Fibroblast of lung (primary cell): ENCODE measurements at places on chromosomes 3 and 15. TPM values are rescaled to one million over a fixed set of nuclear protein-coding genes. Genes with fewer than 3 reads are reported as not detected.
A peak's percentile ranks its signal among the peaks of the same experiment; 100 is the strongest.

- no peak for DNase-seq
These were observed 788.2 kb upstream of the ALCAM start for GRCh38 chr3:104578558-104578957.

DNA sequence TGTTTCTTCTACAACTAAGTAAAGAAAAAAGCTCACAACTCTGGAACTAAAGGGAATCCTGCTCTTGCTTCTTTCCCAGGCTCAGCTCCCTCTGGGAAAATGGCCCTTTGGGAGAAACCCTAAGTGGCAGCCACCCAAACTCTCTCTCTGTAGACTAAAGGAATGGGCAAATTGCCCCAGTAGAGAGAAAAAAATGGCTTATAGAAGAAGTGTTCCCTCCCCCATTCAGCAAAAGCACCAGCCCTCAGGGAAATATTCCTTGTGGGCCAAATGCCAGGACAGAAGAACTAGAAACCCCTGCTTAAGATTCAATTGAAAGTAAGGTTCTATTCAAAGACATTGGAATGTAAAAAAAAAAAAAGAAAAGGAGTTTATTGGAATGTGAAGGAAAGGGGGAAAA is 603.7 kb upstream of the ALCAM start:
- peak; percentile 63 for DNase-seq

GRCh38 chr3:106485802-106486201 is 617.0 kb upstream of the CBLB start:
- DNase-seq, result no peak

The SHF gene
- total RNA-seq, result 3.3 and 3.6 TPM in 2 replicates
